GM04503 (cell line): ENCODE measurements at places on chromosomes 3 and 15.

DNA sequence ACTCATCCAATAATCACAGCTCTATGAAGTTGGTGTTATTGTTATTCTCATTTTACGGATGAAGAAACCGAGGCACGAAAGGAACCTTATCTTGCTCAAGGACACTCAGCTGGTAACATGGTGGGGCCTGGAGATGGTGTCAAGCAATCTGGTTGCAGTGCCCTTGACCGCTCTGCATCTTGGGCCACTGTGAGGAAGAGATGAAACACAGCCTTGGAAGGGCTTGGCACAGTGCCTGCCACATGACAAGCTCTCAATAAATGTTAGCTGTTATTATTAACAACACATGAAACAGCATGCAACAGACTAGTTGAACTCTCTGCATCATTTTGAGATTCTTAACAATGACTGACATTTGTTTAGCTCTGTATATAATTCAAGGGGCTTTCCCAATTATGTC is 10.1 kb upstream of the ITGA11 start:
- no peak for DNase-seq

DNA sequence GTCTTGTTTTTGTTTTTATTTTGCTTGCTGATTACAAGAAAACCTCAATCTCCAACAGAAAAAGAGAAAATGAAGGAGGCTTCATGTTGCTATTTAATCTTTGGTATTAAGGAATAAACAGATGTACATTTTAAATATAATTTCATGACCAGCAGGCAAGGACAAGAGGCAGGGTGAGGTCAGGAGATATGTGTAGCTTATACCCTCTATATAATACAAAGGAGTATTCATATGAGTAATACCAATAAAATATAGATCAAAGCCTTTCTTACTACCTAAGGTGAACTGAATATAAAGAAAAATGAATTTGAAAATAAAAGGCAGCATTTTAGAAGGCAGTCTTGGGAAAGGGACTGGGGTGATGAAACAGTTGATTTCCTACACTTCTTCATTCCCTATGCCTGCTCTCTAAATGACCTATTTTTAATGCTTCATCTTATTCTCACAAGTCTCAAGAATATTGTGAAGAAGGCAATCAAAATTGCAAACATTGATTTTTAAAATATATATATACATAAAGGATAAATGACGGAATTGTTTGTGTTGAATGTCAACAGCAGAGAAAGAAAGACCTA is 8.6 kb upstream of the CBLB start:
- no peak for DNase-seq

GRCh38 chr3:191051037-191051436 is 148.0 kb upstream of the OSTN start:
- DNase-seq, result no peak

DNA sequence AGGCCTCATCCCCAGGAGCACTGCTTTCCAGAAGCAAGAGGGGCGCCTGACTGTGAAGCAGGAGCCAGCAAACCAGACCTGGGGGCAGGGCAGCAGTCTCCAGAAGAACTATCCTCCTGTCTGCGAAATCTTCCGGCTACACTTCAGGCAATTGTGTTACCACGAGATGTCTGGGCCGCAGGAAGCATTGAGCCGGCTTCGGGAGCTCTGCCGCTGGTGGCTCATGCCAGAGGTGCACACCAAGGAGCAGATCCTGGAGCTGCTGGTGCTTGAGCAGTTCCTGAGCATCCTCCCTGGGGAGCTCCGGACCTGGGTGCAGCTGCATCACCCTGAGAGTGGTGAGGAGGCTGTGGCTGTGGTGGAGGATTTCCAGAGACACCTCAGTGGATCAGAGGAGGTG is 2.1 kb downstream of the ZKSCAN7 start:
- DNase-seq, result no peak
